ENCODE measurements at places on chromosomes 1 and 21. TPM values are rescaled to one million over a fixed set of nuclear protein-coding genes. Genes with fewer than 3 reads are reported as not detected.

- DNase-seq, result no peak
Measured at GRCh38 chr1:243528459-243529121, 272.7 kb downstream of the SDCCAG8 start.

DNA sequence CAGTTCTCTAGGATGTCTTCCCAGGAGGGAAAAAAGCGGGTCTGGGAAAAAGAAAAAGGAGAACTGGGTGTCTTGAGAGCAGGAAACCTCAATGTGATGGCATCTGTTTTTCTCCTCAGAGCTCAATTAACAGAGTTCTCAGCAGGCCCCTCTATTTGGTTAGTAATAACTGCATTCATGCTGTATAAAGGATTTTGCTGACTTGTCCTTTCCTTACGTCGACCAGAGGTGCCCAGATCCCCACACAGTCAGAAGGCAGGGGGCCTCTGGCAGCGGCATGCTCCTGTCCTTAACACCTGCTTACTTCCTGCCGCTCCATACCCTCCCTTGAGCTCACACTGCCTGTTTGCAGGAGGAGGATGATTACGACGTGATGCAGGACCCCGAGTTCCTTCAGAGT is 12.3 kb downstream of the PSMD4 start:
- DNase-seq, result no peak

GRCh38 chr1:163436140-163436812 is 114.5 kb downstream of the NUF2 start:
- DNase-seq, result no peak

DNA sequence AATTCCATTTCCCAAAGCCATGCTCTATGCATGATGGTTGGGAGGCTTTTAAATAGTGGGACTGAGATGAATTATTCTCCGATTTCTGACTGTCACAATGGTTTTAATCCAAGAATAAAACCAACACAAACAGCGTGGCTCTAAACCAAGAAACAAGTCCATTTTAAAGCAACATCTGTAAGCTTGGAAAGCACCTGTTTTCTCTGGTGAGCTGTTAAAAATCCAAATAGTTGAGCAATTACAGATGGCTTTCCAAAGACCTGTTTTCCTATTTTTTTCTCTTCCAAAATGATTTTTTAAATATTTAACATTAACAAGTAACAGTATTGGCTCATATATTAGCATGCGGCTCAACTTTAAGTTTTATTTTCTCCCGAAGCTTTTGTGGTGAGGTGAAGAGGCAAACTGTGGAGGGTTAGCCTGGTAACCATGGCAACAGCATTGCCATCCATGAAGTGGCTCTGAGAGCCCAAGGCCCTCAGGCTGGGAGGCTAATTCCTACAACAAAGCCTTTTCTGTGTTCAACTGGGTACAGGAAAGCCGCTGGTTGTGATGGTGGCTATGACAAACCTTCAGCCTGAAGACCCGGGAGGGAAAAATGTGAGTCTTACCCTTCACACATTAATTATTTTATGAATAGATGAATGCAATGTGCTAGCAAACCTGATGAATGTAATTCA is 56.7 kb upstream of the B3GALT5 start:
- peak; percentile 73 for DNase-seq

- DNase-seq, result no peak
Measured at GRCh38 chr1:208551633-208552320, 307.6 kb upstream of the PLXNA2 start.

GRCh38 chr1:66282343-66282852 is 251.6 kb upstream of the SGIP1 start:
- no peak for DNase-seq

DNA sequence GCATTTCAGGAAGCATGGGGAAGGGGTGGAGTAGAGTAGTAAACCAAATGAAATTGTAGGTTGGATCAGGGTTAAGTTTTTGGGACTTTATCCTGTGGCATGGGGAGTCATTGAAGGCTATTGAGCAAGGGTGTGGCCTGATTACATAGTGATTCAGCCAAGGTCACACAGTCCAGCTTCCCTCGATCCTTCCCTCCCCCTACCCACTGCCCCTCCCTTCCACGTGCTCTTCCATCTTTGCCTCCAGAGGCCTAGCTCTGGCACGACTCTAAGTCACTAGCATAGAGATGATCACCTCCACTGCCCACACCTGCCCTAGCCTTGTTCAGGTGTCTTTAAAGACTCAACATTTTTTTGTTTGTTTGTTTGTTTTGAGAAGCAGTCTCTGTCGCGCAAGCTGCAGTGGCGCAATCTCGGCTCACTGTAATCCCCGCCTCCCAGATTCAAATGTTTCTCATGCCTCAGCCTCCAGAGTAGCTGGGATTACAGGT is 37.2 kb upstream of the SLC9A1 start:
- DNase-seq, result no peak

The CFHR4 gene
- total RNA-seq, result not detected

GRCh38 chr1:34398916-34399275 is 222.2 kb downstream of the C1orf94 start:
- peak; percentile 53 for DNase-seq

The LCE3D gene
- total RNA-seq, result not detected

- no peak for DNase-seq
Measured at GRCh38 chr1:33030575-33030974, 6.1 kb downstream of the AK2 start.

DNA sequence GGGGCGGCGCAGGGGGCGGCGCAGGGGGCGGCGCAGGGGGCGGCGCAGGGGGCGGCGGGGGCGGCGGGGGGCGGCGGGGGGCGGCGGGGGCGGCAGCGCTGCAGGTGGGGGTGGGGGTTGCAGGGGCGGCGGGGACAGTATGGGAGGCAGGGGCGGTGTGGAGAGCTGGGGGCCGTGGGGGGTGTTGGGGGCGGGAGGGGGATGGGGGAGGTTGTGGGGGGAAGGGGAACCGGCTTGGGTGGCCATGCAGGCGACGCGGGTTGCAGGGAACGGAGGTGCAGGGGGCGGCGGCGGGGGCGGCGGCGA is 13.0 kb upstream of the SLC19A1 start:
- DNase-seq, result peak; percentile 96

The NES gene
- total RNA-seq, result 231 TPM

- DNase-seq, result no peak
Measured at GRCh38 chr1:20603504-20604464, 14.9 kb downstream of the CDA start.

The GNG4 gene
- 31.6 TPM for total RNA-seq

- DNase-seq, result no peak
Measured at GRCh38 chr1:171081763-171082201, 8.9 kb upstream of the FMO3 start.

GRCh38 chr21:32415451-32416398 is 3.2 kb downstream of the EVA1C start:
- no peak for DNase-seq

The SHE gene
- total RNA-seq, result 0.55 TPM

The CCDC30 gene
- total RNA-seq, result 0.87 TPM

The FMO1 gene
- total RNA-seq, result not detected

- no peak for DNase-seq
Measured at GRCh38 chr21:35111321-35111930, 62.3 kb upstream of the RUNX1 start.

The UBL4B gene
- not detected for total RNA-seq

DNA sequence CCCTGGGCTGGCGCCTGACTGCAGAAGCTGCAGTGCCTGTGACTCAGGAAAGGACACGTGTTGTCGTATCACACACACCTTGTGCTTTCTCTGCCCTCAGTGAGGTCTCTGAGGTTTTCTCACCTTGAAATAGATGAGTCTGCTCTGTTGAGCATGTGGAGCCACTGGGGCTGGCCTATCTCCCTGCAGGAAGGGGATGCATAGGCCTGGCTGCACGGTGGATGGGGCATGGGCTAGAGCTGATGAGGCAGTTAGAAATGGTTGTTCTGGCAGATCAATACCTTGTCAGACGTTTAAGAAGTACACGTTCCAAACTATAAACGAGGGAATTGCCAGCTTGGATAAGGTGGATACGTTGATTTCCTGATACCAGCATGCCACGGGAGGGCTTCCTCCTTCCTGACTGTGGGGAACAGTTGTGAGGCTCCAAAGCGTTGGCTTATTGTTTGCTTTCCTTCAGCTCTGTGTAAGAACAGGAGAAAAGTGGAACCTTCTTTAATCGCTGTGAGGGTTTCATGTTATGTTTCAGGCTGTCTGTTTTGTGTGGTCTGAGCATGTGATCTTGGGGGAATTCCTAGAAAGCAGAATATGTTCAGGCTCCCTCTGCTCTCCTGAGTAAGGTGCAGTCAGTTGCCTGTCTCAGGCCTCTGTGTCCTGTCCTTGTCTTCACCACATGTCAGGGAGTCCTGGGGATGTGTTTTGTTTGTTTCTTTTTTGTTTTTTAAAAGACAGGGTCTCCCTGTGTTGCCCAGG is 44.8 kb downstream of the PCNT start:
- no peak for DNase-seq

- DNase-seq, result no peak
Measured at GRCh38 chr1:234734412-234734835, 124.4 kb upstream of the IRF2BP2 start.

All from H7 (cell line).